Testis (tissue), 5 donors: ENCODE measurements at places on chromosomes 3 and 15.
A peak's percentile ranks its signal among the peaks of the same experiment; 100 is the strongest.

GRCh38 chr15:81947548-81947947 is 98.3 kb downstream of the MEX3B start:
- DNase-seq: no peak

DNA sequence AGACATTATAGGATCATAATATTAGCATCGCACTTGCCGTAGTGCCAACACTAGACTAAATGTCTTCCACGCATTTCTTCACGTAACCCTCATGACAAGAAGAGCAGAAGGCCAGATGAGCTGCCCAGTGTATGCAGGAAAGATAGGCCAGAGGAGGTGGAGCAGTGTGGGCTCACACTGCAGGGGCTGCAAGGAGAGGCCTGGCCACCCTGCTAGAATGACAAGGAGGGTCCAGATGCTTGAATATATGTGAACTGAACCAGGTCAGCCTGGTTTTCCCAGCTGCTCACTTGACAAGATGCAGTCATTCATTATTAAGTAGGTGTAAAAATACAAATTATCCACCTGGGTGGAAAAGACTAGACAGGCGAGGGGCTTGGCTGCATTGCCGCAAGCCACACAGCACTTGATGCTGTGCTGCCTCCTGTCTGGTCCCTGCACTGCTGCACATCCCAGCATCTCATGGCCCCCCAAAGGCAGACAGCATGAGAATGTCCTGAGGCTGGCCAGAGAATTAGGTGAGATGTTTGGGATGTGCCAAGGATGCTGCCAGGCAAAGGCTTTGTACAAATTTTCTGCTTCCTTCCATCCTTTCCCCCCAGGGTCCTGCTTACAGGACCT is 115.2 kb downstream of the NTRK3 start:
- DNase-seq: no peak

DNA sequence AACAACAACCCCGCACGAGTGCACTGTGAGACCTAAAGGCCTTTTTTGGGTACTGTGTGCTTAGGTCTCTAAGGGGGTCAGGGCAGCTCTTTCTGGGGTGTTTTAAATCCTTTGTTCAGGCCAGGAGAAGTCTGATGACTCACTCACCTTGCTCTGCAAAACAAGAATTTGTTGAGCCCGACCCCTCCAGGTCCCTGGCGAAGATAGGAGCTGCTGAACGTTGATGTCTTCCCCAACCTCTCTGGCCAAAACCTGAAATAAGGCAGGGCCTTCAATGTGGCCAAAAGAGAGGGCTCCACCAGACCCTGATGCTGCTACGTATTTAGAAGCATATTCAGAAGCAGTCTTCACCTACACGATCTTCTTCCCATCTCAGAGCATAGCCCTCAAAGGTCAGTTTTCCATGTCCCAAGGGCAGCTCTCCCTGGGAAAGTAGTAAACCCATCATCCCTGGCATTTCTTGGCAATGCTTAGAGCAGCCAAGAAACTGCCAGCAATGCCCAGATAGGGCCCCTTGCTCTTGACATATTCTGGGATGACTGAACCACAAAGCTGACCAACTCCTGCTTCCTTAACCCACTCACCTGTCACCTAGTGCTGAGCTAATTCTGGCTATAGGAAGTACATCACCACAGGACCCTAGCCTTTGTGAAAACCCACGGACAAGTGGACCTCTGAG is 27.1 kb downstream of the CCDC13 start:
- DNase-seq: no peak

- peak; percentile 19 for DNase-seq
Measured at GRCh38 chr3:78204977-78205376, 1165.1 kb downstream of the ROBO2 start.

GRCh38 chr15:78988361-78988911 is 43.6 kb upstream of the CTSH start:
- peak; percentile 83 for DNase-seq

- DNase-seq: no peak
Measured at GRCh38 chr3:111694471-111694870, 99.3 kb upstream of the ZBED2 start.

GRCh38 chr3:63617391-63617790 is 35.1 kb upstream of the SNTN start:
- DNase-seq: no peak

- no peak for DNase-seq
Measured at GRCh38 chr3:131960324-131960723, 74.5 kb downstream of the CPNE4 start.

DNA sequence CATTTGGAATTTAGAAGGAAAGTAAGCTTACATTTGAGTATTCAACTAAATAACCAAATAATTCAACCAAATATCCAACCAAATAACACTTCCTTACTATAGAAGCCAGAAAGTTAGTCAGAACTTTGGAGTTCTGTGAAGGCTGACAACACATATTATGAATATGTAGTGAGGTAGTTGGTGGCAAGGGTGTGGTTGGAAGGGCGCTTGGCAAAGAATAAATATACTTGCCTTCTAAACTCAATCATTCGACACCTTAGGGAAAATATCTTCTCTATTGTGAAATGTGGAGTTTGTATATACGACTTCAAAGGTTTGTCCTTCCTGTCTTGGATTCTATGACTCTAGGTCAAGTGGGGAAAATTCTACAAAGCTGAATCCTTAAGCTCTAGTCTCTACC is 111.7 kb upstream of the OSTN start:
- no peak for DNase-seq

DNA sequence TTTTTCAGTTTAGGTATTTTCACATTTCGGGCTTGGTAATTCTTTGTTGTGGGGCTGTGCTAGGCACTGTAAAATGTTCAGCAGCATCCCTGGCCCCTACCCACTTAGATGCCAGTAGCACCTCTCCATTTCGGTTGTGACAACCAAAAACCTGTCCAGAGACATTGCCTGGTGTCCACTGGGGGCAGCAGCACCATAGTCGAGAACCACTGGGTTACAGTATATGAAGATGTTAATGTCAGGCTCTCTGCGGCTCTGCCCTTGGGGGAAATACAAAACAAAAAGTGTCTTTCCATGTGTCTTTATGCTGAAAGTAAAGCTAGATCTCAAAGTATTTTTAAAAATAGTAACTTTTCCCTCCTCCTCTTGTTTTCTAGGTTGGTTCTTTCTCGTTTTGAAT is 177.2 kb downstream of the ITPR1 start:
- no peak for DNase-seq

DNA sequence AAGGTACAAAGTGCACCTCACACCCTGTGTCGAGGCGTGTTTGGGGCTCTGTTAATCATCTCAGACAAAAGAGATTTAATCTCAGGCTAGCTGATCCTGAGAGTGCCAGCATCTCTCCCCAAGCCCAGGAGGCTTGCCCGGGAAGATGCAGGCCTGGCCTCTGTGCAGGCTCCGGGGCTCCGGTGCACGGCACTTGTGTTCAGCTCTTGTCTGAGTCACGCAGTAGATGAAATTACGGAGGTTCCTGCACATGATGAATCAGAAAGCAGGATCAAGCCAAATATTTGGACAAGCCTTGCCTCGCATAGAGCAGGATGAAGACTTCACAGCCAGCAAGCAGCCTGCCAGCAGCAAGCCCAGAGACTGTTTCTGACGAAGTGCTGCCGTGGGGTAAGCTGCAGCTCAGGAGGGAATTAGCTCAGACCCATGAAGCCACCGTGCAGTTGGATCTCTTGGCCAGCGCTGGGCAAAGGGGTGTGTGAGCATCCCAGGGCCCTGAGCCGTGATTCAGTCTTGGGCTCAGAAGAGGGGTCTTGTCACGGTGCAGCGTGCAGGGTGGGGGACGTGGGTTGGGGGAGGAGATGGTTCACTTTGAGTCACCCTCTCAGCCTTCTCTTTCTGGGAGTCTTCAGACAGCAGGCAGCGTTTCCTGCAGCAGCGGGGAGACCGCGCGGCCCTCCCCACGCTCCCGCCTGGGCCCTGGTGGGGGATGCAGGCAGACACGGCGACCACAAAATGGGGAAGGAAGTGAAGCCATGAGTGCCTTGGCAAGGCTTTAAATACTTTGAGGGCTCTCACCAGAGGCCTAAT is 89.2 kb upstream of the MEF2A start:
- DNase-seq: no peak

GRCh38 chr15:27646531-27646930 is 452.6 kb downstream of the OCA2 start:
- no peak for DNase-seq

GRCh38 chr15:52689562-52689961 is 10.4 kb upstream of the ATOSA start:
- DNase-seq: no peak

DNA sequence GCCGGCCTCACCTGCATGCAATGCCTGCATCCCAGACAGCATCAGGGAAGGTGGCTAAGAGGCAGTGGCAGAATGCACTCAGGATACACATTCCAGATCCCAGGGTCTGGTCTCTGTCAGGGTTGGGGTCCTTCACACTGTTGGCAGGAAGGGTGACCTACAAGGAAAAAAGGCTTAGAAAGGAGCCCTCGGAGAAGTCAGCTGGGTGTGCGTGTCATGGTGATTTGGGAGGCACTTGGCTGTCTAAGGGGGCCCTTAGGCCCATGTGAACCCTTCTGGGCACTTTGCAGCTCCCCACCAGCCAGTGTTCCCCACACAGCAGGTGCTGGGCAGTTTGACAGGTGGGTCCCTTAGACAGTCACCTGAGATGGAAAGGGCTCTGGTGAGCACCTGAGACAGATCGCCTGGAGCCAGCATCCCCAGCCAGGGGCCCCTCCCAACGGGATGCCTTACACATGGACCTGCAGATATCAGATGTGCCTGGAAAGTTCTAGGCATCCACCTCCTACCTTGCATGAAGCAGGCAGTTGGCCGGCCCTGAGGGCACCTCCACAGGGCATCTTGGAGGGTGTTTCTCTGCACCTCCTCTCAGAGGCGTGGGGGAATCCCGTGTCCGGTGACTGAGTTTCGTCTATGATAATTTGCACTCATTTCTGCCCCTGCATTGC is 131.6 kb downstream of the LRRK1 start:
- peak; percentile 10 for DNase-seq

- DNase-seq: no peak
Measured at GRCh38 chr3:172464306-172464705, 16.1 kb upstream of the GHSR start.
